ENCODE measurements at places on chromosomes 3 and 15. TPM values are rescaled to one million over a fixed set of nuclear protein-coding genes. Genes with fewer than 3 reads are reported as not detected.

The PARP9 gene
- total RNA-seq: 21.5 TPM

The PRICKLE2 gene
- not detected for total RNA-seq

The EPHA3 gene
- total RNA-seq: not detected

The PIERCE2 gene
- total RNA-seq: not detected

DNA sequence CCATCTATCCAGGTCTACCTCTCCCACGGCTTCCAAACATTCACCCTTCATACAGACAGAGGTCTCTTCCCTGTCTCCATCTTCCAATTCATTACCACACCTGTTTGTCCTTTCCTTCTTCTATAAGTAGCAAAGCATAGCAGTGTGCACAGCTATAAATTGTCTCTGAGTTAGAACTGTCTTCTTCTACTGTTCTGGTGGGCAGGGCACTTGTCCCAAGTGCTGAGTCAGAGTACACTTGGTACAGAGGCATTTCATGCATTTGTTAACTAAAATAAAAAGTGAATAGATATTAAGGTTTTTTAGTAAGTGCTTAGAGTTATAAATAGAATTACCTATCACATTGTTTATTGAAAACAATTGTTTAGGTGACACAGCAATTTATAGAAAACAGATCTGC lies 150.1 kb upstream of the CCDC54 start:
- no peaks in the 10 kb centered on the region for H3K36me3 ChIP-seq
- DNase-seq: no peak
- H3K27me3 ChIP-seq: peaks cover 13% of the 10 kb centered on the region
- no peak overlapping the region for H3K27ac ChIP-seq
- no peaks in the 10 kb centered on the region for H3K4me1 ChIP-seq

GRCh38 chr15:89754361-89755154 lies 3.5 kb upstream of the MESP1 start:
- H3K4me1 ChIP-seq: peaks cover 4% of the 10 kb centered on the region
- H3K27me3 ChIP-seq: no peaks in the 10 kb centered on the region
- H3K4me3 ChIP-seq: no peak overlapping the region

DNA sequence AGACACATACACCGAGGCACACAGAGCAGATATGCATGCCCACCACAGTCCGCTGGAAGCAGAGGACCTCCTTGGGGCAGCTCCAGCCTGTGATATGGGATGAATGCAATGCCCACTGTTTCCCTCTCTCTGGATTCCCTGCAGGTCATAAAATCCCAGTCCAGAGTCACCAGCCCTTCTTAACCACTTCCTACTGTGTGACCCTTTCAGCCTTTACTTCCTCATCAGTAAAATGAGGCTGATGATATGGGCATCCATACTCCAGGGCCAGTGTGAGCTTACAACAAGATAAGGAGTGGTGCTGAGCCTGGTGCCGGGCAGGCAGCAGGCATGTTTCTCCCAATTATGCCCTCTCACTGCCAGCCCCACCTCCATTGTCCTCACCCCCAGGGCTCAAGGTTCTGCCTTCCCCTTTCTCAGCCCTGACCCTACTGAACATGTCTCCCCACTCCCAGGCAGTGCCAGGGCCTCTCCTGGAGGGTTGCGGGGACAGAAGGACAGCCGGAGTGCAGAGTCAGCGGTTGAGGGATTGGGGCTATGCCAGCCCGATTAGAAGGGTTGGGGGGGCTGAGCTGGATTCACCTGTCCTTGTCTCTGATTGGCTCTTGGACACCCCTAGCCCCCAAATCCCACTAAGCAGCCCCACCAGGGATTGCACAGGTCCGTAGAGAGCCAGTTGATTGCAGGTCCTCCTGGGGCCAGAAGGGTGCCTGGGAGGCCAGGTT lies at the start of gene GNAT1:
TSS of gene GNAT1 (plus strand) at position 675 of the 725 bp plus-strand sequence. CDS start 116 bp downstream, outside the sequence.
- peaks cover 5% of the 10 kb centered on the region for H3K27me3 ChIP-seq
- no peak within 1 kb of the TSS for H3K27ac ChIP-seq
- DNase-seq: no peak
- H3K4me3 ChIP-seq: no peak within 1 kb of the TSS
- H3K36me3 ChIP-seq: no peaks in the 10 kb centered on the region
- peaks cover 12% of the 10 kb centered on the region for H3K4me1 ChIP-seq

DNA sequence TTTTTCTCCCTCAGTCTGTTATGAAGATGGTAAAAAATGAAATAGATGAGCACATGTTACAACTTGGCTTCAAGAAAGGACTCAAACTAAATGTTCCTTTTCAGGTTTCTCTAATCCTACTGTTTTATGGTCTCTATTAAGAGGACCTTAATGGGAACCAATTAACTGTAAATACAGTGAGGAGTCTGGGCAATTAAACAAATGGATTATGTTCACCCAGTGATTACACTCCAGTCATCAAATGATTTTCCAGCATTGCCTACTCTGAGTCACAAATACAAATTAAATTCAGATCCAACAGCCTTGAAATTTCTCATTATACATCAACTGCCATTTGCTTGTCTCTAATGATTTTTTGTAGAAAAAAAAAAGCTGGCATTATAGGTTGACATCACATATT lies 129.2 kb downstream of the NEK10 start:
- no peaks in the 10 kb centered on the region for H3K4me1 ChIP-seq
- DNase-seq: no peak
- H3K36me3 ChIP-seq: peaks cover 29% of the 10 kb centered on the region
- H3K27ac ChIP-seq: no peak overlapping the region
- H3K4me3 ChIP-seq: no peak overlapping the region

DNA sequence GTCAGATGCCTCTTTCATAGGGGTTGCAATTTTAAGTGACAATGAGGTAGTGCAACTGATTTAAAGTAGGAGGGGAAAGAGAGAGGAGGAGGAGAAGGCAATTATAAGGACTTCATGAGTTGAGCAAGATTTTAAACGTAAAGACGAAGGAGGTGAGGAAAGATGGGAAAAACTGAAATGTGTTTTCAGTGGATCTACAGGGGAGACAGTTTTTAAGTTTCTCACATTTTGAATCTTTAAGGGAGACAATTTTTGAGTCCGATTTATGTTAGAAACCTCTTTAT lies 68.7 kb upstream of the LIMD1 start:
- H3K4me3 ChIP-seq: no peak overlapping the region
- no peaks in the 10 kb centered on the region for H3K27me3 ChIP-seq
- H3K27ac ChIP-seq: peak overlapping the region; percentile 21

GRCh38 chr3:138962854-138963560 lies 16.0 kb downstream of the FOXL2NB start:
- H3K36me3 ChIP-seq: peaks cover 5% of the 10 kb centered on the region
- DNase-seq: no peak
- H3K27ac ChIP-seq: no peak overlapping the region
- no peak overlapping the region for H3K4me3 ChIP-seq
- H3K4me1 ChIP-seq: peaks cover 20% of the 10 kb centered on the region

DNA sequence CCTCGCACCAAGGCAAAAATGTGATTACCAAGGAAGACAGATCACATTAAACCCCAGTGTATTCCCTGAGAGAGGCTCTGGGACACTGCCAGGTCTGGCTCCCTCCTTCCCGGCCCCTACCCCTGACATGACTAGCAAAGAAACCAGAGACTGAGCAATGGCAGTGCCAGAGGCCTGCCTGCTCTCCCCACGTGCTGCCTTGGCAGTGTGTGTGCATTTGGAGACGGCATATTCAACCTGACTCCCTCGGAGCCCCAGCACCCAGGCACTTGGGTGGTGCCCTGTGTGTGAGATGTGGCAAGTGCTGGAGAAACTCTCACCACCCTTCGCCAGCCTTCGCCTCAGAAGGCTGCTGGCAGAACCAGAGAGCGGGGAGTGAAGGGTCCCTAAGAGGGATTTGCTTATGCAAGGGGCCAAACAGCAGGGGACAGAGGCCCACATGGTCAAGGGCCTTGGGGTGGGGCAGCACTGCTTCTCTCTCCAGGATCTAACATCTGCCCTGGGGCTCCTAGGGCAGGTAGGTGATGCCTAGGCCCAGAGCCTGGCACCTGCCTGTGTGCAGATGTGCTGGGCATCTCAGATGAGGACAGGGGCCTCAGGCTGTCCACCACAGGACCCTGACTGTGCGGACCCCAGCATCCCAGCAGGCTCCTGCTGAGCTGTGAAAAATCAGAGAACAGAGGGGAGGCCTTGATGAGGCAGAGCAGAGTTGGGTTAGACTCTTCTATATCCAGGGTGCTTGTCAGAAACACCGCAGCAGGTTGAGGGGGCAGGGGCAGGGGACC lies 23.6 kb upstream of the PLXNA1 start:
- no peak overlapping the region for H3K27ac ChIP-seq
- peaks cover 10% of the 10 kb centered on the region for H3K36me3 ChIP-seq
- no peak for DNase-seq
- H3K4me1 ChIP-seq: no peaks in the 10 kb centered on the region
- no peaks in the 10 kb centered on the region for H3K27me3 ChIP-seq

- H3K4me1 ChIP-seq: no peaks in the 10 kb centered on the region
- peaks cover 26% of the 10 kb centered on the region for H3K36me3 ChIP-seq
- H3K27me3 ChIP-seq: no peaks in the 10 kb centered on the region
- no peak overlapping the region for H3K27ac ChIP-seq
- H3K4me3 ChIP-seq: no peak overlapping the region
Observed at GRCh38 chr3:58164906-58165821, 45.6 kb downstream of the DNASE1L3 start.

- no peak overlapping the region for H3K4me3 ChIP-seq
- no peak overlapping the region for H3K27ac ChIP-seq
- no peaks in the 10 kb centered on the region for H3K36me3 ChIP-seq
- H3K4me1 ChIP-seq: no peaks in the 10 kb centered on the region
- H3K27me3 ChIP-seq: no peaks in the 10 kb centered on the region
Observed at GRCh38 chr15:69908590-69909420, 188.9 kb downstream of the TLE3 start.

DNA sequence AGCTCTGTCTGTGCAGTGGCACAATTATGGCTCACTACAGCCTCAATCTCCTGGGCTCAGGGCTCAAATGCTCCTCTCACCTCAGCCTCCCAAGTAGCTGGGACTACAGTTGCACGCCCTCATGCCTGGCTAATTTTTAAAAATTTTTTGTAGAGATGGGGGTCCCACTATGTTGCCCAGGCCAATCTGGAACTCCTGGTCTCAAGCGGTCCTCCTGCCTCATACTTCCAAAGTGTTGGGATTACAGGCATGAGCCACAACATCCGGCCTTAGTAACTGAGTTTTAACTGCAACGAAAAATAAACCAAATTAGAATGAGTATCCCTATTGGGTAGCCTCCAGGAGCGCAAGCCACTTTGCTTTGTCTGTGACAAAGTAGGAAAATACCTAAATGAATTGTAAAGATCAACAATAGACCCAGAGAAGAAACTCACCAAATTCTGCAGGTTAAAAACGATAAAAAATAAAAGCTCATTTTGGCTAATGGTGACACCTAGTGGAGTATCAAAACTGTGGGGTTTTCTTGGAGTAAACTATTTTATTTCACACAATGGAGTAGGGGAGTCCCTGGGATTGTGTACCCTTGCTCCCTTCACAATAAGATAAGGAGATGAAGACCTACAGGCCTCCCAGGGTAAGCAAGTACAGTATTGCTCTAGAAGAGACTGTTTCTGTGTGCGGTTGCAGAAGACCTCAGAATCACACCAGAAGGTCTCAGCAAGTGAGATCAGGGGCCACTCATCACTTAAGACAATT lies 21.0 kb upstream of the CA12 start:
- H3K36me3 ChIP-seq: no peaks in the 10 kb centered on the region
- no peak overlapping the region for H3K27ac ChIP-seq
- no peaks in the 10 kb centered on the region for H3K27me3 ChIP-seq

DNA sequence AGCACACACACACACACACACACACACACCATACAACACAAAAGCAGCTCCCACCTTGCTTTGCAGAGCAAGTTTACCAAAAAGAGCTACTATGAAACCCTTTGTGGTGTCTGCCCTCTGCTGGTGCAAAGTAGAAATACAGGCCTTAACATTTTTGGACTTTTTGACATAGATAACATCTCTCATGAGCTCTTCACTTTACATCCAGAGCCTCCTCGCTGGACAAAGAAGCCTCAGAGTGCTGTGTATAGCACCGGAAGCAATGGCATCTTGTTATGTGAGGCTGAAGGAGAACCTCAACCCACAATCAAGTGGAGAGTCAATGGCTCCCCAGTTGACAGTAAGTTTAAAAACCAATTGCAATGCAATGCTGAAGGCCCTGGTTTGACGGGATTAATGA lies 157.9 kb downstream of the CHL1 start:
- peak; percentile 2 for DNase-seq
- no peaks in the 10 kb centered on the region for H3K36me3 ChIP-seq
- no peaks in the 10 kb centered on the region for H3K27me3 ChIP-seq

DNA sequence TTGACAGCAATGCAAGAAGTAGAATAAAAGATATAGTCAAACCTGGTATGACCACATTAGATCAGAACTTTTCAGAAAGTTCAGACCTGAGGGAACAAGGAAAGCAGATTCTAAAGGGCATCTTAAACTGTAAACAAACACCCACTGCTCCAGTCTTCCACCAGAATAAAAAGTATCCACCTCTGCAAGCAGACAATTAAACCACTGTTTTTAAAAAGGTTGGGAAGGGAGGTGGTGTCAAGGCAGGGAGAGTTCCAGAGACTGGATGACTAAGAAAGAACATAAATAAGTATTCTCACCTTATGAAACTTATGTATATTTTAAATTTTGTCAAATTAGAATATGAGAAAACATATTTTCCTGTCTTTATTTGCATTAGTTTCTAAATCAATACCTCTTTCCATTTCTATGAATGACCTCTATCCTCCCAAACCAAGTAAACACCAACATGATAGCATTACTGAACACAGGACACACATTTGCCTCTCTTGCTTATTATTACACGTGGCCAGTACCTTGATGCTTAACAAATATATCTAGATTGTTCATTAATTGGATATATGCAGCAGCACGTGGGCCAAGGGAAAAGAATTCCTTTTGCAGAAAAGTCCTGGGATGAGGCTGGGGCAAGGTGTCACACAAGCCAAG lies 31.6 kb downstream of the PIK3CB start:
- H3K36me3 ChIP-seq: peaks cover 3% of the 10 kb centered on the region
- no peak overlapping the region for H3K4me3 ChIP-seq
- H3K27ac ChIP-seq: peak overlapping the region; percentile 61
- H3K4me1 ChIP-seq: peaks cover 14% of the 10 kb centered on the region
- DNase-seq: no peak

DNA sequence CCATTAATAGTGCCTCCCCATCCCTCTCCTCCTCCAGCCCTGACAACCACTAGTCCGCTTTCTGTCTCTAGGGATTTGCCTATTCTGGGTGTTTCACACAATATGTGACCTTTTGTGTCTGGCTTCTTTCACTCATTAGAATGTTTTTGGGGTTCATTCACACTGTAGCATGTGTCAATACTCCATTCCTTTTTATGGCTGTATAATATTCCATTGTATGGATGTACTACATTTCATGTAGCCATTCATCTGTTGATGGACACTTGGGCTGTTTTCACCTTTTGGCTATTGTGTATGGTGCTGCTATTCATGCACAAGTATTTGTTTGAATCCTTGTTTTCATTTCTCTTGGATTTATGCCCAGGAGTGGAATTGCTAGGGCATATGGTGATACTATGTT lies 16.5 kb downstream of the GRK7 start:
- no peaks in the 10 kb centered on the region for H3K4me1 ChIP-seq
- no peaks in the 10 kb centered on the region for H3K36me3 ChIP-seq
- no peak overlapping the region for H3K4me3 ChIP-seq
- no peaks in the 10 kb centered on the region for H3K27me3 ChIP-seq
- H3K27ac ChIP-seq: no peak overlapping the region

- no peak for DNase-seq
- H3K27ac ChIP-seq: peak overlapping the region; percentile 88
- H3K27me3 ChIP-seq: no peaks in the 10 kb centered on the region
- no peak overlapping the region for H3K4me3 ChIP-seq
- H3K4me1 ChIP-seq: peaks cover 63% of the 10 kb centered on the region
Observed at GRCh38 chr3:71503525-71504249, 79.8 kb downstream of the FOXP1 start.

GRCh38 chr3:45355351-45355750 lies 33.0 kb upstream of the LARS2 start:
- H3K27me3 ChIP-seq: peaks cover 4% of the 10 kb centered on the region
- DNase-seq: no peak
- no peaks in the 10 kb centered on the region for H3K36me3 ChIP-seq

Data from naive thymus-derived CD8-positive, alpha-beta T cell (primary cell).